ENCODE measurements at places on chromosomes 2 and 18. TPM values are rescaled to one million over a fixed set of nuclear protein-coding genes. Genes with fewer than 3 reads are reported as not detected.

SGPP2 gene
- total RNA-seq = not detected

ZNF512 gene
- 39.2 TPM for total RNA-seq

MAPK4 gene
- 3.2 TPM for total RNA-seq

TEX44 gene
- not detected for total RNA-seq

POMC gene
- total RNA-seq = 2.2 TPM

AFF3 gene
- 3.0 TPM for total RNA-seq

OBSL1 gene
- 135 TPM for total RNA-seq

LHCGR gene
- total RNA-seq = 0.73 TPM

TTC32 gene
- total RNA-seq = 8.7 TPM

MAP3K20 gene
- total RNA-seq = 11.1 TPM

DCAF17 gene
- 26.1 TPM for total RNA-seq

GPR39 gene
- 0.63 TPM for total RNA-seq

EFR3B gene
- 8.8 TPM for total RNA-seq
